ENCODE measurements at places on chromosomes 4 and X. TPM values are rescaled to one million over a fixed set of nuclear protein-coding genes. Genes with fewer than 3 reads are reported as not detected.

GRCh38 chr4:1746919-1747602 is 25.7 kb downstream of the TACC3 start:
- no peak for DNase-seq

GRCh38 chr4:78354782-78355181 is 196.8 kb upstream of the ANXA3 start:
- no peak for DNase-seq

DNA sequence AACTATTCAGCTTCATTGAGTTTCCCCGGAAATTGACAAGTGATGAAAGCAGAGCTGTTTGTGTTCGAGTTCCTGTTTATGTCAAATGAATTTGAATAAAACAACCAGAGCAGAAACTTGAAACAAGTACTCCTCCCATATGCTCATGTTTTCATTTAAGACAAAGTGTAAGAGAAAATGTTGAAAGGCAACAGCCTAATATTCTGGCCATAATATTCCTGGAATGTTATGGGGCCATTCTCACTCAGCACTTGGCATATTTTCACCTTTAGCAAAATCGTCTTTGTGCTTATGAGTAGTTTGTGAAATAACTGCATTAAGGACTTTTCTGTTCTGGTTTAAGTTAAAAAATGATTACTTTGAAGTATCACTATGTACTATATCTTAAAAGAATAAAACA is 276.0 kb upstream of the FAT1 start:
- no peak for DNase-seq

- no peak for DNase-seq
Observed at GRCh38 chr4:88458104-88458740, 1.3 kb downstream of the HERC5 start.

DNA sequence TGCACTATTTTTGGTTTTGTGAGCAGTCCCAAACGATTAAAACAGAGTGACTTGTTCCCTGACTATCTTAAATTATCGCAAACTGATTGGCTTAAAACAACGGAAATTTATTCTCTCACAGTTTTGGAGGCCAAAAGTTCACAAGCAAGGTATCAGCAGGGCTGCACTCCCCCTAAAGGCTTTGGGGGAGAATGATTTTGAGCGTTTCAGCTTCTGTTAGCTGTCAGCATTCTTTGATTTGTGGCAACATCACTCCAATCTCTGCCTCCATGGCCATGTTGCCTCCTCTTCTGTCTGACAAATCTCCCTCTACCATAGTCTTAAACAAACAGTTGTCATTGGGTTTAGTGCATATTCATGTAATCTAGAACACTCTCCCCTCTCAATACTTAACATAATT is 459.6 kb upstream of the ATOH1 start:
- no peak for DNase-seq

GRCh38 chr4:68655764-68656444 is 14.5 kb downstream of the UGT2B15 start:
- no peak for DNase-seq

- DNase-seq, result no peak
Observed at GRCh38 chrX:25548811-25549210, 533.0 kb upstream of the ARX start.

DNA sequence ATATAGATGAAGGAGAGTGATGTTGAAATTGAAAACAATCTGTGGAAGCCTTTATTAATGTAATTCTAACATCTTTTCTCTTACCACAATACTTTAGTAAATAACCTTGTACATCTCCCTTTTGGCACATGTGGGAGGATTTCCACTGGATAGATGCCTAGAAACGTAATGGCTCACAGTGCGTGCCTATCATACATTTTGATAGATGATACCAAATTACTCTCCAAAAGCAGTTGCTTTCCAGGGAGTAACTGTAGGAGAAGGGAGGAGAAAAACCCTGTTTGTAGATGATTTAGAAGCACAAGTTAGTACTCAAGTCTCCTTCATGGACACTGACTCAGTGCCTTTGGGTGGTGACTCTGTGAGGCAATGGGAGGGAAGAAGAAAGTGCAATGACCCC is 476.3 kb downstream of the CCSER1 start:
- DNase-seq, result no peak

GRCh38 chrX:121755541-121755940 is 708.1 kb downstream of the GLUD2 start:
- DNase-seq, result no peak

GRCh38 chr4:56129431-56129861 is 180.7 kb downstream of the CEP135 start:
- DNase-seq, result no peak

Gene TDO2
- not detected for total RNA-seq

DNA sequence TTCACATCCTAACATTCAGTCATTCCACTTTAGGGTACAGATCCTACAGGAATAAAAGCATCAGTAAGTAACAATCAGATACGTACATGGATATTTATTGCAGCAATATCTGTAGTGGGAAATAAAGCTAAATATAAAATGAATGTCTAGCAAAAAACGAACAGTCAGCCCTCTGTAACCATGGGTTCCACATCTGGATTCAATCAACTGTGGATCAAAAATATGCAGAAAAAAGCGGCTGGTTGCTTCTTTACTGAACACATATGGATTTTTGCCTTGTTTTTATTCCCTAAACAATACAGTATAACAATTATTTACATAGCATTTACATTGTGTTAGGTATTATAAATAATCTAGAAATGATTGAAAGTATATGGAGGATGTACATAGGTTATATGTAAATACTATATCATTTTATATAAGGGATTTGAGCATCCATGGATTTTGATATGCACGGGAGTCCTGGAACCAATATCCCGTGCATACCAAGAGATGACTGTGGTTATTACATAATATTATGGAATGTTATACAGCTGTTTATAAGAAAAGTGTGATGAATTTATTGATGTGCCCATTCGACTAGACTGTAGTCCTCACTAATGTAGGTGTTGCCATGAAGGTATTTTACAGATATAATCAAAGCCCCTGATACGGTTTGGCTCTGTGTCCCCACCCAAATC is 132.8 kb downstream of the ARHGEF9 start:
- no peak for DNase-seq

Gene CAMK2D
- 34.8 TPM for total RNA-seq
